ENCODE measurements at places on chromosomes 1 and 21. TPM values are rescaled to one million over a fixed set of nuclear protein-coding genes. Genes with fewer than 3 reads are reported as not detected.

The VN1R5 gene
- not detected for total RNA-seq

GRCh38 chr1:186033847-186034271 is 299.7 kb downstream of the HMCN1 start:
- peak; percentile 25 for DNase-seq

The SLC1A7 gene
- not detected for total RNA-seq

DNA sequence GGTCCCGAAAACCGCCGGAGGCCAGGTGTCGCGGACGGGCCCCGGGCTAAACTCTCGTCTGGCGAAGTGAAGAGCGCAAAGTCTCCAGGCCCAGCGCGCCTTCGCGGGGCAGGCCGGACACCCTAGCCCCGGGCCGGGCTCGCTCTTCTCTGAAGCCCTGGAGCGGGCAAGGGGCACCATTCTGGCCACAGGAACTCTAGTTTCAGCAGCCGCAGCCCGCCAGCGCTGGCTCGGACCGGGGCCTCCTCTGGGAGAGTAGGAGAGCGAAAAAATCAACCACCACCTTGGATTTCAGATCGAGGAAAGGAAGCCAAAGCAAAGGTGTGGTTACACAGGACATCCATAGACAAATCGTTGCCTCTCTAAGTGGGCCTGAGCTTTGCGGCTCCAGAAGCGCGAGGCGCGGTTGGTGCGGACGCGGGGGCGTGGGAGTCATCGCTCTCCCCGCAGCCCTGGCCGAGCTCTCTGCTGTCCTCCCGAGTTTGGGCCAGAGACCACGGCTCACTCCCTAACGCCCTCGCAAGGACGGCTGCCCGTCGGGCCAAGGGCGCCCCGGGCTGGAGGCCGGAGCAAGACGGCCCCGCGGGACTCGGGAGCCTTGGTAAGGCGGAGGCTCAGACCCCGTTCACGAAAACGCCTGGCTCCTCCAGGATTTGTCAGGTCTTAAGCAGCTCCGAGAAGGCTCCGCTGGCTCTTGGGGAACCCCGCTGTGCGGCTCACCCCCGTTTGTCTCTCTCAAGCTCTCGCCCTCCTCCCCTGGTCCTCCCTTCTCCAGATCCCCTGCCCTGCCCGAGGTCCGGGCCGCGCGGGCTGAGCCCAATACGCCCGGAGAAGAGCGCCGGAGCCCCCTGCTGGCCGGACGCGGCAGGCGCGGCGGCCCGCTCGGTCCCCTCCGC is 132.9 kb upstream of the DPYD start:
- peak; percentile 80 for DNase-seq

DNA sequence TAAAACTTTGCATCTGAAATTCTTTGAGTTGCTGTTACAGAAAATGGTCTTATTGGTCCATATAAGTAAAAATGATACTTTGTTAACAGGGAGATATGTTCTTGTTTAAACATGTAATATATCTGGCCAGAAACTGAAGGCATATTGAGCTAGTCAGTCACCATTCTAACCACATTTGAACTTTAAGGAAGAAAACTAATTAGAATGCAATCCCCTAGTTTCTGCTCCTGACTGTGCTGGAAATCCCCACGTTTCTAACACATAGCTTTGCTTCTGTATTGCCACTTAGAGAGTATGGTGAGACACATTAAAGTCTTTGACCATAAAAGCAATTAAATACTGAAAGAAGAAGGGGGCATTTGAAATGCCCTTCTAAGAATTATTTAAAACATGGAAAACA is 32.1 kb upstream of the HIVEP3 start:
- DNase-seq: peak; percentile 37

DNA sequence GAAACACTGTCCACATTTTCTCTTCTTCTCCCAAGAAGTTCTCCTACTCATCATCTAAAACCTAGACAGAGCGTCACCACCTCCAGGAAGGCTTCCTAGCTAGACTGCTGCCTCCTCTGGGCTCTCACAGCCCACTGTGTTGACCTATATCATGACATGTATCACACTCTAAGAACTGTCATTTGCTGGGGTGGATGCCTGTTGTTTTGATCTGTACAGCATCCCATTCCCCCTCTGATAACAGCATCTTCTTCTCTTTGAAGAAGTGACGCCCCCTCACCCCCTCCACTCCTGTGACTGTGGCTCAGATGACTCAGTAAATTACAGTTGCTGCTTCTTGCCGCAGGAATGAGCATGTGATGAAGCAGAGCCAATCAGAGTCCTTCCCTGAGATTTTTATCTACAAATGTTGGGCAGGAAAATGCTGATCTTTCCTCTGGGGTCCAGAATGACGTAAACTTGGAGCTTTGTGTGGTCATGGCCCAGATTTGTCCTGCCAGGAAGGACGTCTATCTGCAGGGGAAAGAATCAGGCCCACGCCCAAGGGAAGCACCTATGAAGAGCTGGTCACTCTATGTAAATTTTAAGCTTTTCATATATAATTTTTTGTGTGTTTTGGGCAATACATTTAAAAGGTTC is 28.0 kb upstream of the FOXO6 start:
- DNase-seq: peak; percentile 93

DNA sequence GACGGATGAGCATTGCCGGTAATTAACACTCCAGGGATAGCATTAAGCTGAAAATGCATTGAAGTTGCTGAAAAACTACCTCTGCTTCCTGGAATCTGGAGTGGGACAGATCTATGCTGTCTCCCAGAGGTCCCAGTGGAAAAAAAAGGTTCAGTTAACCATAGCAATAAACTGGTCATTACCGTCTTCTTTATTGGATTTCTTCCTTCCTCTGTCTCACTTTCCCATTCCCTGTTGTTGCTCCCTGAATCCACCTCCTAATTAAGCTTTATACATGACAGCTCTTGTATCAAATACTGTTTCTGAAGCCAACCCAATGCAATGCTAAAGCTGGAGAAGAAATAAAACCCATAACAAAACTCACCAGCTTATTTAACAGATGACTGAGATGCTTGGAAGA is 1805.9 kb downstream of the NCAM2 start:
- DNase-seq: no peak

- DNase-seq: no peak
These were observed 17.7 kb upstream of the ADGRB2 start for GRCh38 chr1:31781756-31782371.

GRCh38 chr21:27346041-27346448 is 379.2 kb upstream of the ADAMTS5 start:
- peak; percentile 54 for DNase-seq

GRCh38 chr1:241706257-241706656 is 54.2 kb downstream of the WDR64 start:
- peak; percentile 78 for DNase-seq

The LRRIQ3 gene
- 0.37 TPM for total RNA-seq

GRCh38 chr1:5887971-5888361 is 104.3 kb downstream of the NPHP4 start:
- DNase-seq: no peak

Data from M059J (cell line).